Muscle of back (tissue), 13 donors: ENCODE measurements at places on chromosomes 4 and X. TPM values are rescaled to one million over a fixed set of nuclear protein-coding genes. Genes with fewer than 3 reads are reported as not detected.
A peak's percentile ranks its signal among the peaks of the same experiment; 100 is the strongest.

PCDH19 gene
- polyA plus RNA-seq = 7.7 TPM

CSAG1 gene
- polyA plus RNA-seq = not detected

RHOXF1 gene
- not detected for polyA plus RNA-seq

TBX22 gene
- polyA plus RNA-seq = not detected

FRAS1 gene
- polyA plus RNA-seq = 8.9 TPM

ADAD1 gene
- polyA plus RNA-seq = 0.15 TPM

GRCh38 chrX:11499076-11500044, 166.4 kb downstream of the ARHGAP6 start:
- DNase-seq = peak; percentile 71

DNA sequence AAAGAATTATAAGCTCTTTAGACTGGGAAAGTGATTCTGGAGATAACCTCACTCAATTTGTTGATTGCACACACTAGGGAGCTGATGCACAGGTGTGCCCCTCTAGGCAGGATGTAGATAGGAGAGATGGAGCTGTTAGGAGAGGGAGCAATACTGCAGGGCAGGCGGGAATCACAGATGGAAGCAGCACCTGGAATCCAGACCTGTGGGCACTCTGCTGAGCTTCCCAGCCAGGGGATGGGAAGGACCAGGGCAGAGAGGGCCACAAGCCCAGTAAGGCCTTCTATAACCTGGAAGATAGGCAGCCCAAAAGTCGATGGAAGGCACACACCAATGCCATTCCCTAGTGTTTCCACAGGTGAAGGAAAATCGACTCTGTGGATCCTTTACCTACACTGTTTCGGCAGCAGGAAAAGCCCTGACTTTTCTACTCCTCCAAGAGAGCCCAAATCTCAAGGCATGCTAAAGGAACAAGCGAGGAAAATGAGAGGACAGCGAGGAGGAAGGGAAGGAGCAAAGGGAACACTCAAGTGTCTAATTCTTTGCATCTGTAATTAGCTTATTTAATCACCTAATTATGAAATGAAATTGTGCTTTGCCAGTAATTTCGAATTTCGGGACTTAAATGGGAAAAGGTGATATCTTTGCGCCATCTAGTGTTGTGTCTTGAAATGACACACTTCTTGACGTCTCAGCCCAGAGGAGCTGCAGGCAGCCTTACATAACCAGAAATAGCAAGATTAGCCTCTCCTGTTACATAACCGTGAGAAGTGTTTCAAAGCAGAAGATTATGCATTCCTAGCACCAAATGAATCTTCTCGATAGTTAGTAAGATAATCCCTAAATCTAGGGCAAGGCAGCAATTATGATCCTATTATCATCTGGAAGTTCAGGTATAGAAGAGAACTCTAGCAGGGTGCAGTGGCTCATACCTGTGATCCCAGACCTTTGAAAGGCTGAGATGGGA, 31.0 kb upstream of the TLR3 start:
- DNase-seq = peak; percentile 84

GRCh38 chr4:82614838-82615449, 53.2 kb upstream of the TMEM150C start:
- no peak for DNase-seq

DNA sequence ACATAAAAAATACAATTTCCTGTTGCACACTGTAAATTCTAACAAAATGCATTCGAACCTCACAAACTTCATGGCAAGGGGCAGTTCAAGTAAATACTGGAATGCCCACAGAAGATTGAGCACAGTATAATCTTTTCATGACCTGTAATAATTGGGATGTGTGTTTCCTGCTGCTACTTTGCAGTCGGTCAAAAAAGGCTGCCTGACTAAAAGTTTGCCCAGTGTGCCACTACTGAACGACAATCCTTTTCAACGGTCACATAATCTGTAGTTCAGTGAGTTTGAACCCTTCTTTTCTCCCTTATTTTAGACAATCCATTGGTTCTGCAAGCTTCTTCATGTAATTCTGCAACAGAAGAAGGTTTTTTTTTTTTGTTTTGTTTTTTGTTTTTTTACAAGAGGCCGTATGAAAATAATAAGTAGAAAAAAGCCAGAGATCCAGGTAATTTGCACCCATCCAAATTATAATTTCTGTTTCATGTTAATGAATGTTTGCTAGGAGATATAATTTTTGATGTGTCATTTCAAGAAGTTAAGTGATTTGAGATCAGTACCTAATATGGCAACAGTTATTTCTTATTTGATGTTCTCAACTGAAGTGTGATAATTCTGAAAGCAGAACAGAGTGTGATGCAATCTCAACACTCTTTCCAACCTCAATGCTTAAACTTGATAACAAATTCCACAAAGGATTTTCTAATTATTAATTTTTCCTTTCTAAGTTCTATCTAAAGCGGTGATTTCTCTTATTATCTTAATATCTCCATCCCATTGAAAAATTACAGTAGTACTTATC, 237.6 kb downstream of the FSTL5 start:
- DNase-seq = no peak

GRCh38 chr4:40856840-40857362, 107.1 kb downstream of the NSUN7 start:
- peak; percentile 52 for DNase-seq

DNA sequence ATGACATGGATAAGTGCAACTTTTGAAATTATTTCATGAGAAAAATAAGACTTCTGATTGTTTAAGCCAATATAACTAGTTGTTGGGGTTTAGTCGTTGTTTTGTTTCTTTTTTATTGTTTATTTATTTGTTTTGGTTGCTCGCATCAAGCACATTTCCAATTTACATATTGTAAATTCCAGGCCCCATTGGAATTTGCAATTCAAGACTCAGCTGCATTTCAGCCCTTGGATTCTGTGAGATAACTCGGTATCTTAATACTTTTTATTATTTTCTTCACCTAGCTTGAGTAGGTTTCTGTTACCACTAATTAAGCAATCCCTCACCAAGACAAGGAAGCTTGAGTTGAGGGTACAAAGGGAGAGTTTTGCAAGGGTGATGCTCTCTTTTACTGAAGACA, 318.3 kb upstream of the GATB start:
- no peak for DNase-seq

DNA sequence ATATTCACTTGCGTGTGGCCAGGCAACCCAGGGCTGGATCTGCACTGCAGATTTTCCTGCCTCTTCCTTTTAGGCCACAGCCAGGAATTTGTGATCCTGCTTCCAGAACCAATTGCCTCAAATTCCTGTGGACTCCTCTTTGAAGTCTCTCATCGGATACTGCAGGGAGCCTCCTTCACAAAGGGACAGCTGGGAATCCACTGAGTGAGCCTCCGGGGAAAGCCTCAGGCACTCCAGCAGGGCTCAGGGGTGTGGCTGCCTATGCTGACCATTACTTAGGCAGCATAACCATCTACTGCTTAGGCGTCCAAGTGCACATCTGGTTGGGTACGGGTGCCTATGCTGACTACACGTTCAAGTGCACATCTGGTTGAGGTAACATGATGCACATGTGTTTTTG, 321.5 kb downstream of the NLGN4X start:
- DNase-seq = no peak

DNA sequence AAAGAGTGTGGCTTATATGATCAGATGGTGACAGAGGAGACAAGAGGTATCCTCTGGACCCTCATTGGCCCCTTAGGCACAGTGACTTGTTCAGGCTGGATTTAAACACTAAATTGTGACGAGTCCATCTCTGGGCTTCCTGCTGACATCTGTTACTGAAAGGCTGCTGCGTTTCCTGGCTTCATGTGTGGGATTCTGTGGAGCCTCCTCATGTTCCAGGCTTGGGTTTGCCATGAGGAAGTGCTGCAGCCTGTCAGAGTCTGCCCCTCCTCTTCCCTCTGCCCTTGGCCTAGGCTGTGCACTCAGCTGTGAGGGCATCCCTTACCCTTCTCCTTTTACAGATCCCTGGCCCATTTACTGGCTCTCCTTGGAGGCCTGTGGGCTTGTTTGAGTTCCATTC, 159.1 kb upstream of the TTC29 start:
- no peak for DNase-seq

DNA sequence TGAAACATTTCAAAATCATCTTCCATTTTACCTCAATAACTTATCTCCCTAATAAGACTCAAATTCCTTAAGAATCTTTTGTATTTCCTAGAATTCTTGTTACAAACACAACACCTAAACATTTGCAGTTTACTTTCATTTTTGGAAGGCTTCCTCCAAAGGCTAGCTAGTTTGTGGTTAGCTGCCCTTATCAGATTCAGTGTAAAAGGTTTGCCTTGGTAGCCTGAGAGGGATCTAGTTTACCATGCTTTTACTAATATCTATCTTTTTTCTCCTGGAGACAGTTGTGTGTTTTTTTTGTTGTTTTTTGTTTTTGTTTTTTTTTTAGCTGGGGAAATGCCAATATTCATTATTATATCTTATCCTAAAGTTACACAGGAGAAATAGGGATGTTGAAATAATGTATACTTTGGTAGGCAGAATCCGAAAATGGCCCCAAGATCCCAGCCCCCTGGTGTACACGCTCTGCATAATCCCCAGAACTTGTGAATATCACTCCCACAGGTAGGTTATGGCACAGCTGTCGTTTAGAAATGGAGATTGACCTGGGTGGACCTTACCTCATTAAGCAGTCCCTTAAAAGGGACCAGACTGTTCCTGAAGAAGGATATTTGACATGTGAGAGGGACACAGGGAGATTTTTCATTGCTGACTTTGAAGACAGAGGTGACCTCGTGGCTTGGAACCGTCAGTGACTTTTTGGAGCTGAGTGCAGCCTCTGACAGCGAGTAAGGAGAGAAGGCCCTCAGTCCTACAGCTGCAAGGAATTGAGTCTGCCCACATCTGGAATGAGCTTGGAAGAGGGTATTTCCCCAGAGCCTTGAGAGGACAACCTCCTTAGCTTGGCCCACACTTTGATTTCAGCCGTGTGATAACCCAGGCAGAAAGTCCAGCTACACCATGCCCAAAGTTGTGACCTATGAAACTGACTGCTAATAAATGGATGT, 33.4 kb downstream of the SEPTIN11 start:
- no peak for DNase-seq

DNA sequence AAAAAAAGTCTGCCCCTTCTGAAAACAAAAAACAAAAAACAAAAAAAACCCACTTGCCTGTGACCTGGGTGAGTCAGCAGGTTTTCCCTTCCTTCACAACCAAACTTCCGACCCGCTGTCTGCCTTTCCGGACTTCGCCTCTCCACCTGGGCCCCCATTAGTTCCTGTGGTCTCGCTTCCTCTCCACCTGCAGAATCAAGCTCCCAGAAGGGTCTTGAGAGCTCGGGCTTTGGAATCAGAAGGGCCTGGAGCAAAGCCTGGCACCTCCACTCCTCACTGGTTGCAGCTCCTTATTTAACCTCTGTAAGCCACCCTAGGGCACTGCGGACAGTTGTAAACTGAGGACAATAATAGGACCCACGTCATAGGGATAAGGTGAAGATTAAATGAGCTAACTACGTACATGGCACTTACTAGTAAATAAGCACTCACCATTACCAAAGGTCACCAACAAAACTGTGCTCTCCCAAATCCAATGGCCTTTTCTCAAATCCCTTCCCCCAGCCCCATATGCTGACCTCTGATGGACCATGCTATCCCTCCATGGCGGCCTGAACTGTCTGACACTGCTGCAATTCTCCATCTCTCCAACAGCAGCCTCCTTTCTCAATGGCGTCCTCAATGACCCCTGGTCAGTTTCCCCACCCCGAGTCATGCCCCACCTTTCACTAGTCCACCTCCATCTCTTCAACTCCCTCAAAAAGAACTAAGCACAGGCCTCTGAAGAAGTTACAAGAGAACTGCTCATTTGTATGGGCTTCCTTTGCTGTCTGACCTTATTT, 64.2 kb downstream of the IRF2 start:
- DNase-seq = no peak

GRCh38 chr4:28913466-28913865, 1806.7 kb upstream of the PCDH7 start:
- no peak for DNase-seq

- no peak for DNase-seq
Observed at GRCh38 chr4:169438057-169438480, 167.3 kb upstream of the SH3RF1 start.

GRCh38 chrX:74458736-74459135, 37.4 kb downstream of the SLC16A2 start:
- DNase-seq = no peak
